ENCODE measurements at places on chromosomes 16 and 17.
A peak's percentile ranks its signal among the peaks of the same experiment; 100 is the strongest.

DNA sequence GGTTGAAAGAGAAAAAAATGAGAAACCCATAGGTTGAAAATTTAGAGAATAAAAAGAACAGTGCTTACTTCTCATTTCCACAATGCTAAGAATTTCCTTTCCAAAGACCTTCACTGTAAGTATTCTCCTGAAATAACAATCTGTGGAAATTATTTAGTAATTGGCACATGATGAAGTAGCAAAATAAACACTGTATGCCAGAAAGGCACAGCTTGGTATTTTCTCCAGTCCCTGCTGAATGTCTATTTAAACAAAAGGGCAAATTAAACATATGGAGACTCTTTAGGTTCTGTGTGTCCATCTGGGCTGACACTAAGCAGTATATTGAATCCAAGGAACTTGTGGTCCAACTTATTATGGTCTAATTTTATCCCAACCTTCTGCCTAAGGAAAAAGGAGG lies 46.1 kb downstream of the CHCT1 start:
- peak; percentile 43 for DNase-seq

DNA sequence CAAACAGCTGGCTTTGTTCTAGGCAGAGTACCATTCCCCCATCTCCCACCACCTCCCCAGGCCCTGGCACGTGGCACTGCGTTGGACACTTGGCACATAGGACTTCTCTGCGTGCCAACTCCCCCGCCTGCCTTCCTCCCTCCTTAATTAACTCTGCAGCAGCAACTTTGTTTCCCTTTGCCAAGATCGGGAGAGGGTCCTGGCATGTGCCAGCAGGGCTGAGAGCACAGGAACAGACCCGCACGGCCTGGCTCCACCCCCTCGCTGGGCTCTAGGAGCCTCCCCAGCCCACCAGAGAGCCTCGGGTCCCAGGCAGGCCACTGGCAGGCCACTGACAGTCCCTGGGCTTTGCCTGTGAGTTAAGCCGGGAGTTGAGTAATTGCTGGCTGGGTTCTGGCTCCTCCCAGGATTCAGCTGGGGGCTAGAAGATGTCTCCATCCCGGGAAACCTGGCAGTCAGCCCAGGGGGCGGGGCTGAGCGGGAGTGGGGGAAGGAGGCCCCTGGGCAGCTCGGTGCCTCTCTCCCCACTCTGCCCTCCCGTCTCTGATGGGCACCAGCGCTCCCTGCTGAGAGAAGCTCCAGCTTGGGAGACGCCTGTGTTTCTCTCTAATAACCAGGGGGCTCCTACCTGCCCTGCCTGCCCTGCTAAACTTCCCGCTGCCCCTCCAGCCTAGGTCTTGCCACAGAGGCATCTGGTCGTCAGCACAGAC lies 224.0 kb upstream of the TNRC6C start:
- peak; percentile 16 for DNase-seq

DNA sequence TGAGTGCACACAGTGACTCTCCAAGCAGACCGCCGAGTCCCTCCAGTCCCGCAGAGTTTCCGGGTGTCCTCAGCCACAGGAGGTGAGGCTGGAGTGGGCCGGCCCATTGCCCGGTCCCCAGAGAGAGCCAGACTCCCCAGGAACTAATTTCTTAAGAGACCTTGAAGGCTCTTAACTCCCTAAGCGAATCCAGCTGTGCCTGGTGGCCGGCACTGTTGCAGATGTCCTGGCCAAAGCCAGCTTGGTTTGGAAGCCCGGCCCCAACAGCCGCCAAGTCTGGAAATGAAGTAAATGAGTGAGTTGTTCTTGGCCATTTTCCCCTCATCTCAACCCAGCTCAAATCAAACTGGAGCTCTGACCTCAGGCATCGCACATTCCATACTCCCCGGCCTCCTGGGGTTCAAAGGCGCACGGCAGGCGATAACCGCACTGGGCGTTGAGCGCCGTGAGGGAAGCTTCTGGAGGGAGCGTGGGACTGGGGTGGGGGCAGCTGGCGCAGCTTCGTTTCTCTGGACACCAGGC lies 42.0 kb downstream of the CMIP start:
- DNase-seq, result peak; percentile 28

GRCh38 chr16:86374603-86375130 lies 135.7 kb upstream of the FOXF1 start:
- DNase-seq, result no peak

DNA sequence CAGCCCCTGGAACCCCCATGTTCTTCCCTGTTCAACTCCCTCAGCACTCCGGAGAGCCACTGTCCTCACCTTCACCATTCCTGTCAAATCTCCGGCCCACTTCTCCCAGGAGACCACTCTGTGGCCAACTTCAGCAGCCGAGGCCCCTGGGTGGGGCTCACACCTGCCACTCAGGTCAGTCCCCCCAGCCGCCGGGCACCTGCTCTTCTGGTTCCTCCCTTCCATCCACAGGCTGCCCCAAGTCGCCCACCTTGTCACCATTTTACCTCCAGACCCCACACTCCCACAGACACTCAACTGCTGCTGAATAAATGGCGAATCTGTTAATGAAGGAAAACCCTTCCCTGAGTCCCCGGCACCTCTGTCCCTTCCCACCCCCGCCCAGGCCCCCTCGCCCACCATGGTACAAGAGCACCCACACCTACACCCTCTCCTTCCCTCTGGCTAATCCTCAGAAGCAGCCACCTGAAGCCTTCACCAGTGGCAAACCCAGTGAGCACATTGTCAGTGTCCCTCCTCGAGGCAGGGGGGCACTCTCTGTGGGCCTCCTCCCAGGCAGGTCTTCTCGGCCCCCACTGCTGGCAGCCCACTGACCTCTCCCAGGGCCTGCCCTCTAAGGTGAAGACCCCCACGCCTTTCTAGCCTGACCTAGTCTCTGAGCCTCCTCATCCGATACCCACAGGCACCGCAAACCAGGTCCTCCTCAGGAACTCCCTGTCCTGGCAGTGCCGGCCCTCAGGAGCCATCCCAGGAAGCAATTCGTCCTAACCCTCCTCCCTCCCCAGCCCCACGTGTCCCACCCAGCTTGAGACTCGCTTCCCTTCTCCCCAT lies 8.2 kb downstream of the CANT1 start:
- no peak for DNase-seq

- DNase-seq, result no peak
Observed at GRCh38 chr17:6491071-6491700, 46.9 kb downstream of the PIMREG start.

DNA sequence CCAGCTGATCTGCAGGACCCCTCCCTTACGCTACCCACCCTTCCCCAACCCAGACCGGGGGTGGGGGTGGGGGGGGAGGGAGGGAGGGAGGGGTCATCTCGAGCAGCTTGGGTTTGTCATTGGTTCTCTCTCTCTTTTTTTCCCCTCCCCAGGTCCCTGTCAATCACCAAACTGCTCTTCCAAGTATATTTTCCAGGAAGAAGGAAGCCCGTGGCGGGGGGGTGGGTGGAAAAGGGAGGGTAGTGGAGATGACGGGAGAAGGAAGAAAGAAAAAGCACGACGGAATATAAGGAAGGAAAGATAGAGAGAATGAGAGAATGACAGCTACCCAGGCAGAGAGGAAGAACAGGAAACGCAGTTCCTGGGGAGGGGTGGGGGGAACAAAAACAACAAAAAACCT lies 17.9 kb downstream of the SALL1 start:
- DNase-seq, result no peak

- DNase-seq, result no peak
Observed at GRCh38 chr16:11200592-11200991, 55.4 kb downstream of the SOCS1 start.

DNA sequence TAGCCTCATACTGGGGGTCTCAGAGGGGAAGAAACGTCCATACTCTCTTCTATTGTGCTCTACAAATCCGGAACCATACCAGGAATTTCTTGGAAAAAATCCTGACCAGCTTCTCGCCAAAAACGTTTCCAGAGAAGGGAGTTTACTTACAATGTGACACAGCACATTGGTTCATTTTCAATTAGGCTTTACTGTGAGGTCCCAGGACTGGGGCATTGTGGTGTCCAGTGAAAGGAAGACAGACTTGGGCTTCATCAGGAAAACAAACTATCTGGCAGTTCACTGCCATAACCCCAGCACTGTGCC lies 14.7 kb downstream of the MPP2 start:
- DNase-seq, result no peak

DNA sequence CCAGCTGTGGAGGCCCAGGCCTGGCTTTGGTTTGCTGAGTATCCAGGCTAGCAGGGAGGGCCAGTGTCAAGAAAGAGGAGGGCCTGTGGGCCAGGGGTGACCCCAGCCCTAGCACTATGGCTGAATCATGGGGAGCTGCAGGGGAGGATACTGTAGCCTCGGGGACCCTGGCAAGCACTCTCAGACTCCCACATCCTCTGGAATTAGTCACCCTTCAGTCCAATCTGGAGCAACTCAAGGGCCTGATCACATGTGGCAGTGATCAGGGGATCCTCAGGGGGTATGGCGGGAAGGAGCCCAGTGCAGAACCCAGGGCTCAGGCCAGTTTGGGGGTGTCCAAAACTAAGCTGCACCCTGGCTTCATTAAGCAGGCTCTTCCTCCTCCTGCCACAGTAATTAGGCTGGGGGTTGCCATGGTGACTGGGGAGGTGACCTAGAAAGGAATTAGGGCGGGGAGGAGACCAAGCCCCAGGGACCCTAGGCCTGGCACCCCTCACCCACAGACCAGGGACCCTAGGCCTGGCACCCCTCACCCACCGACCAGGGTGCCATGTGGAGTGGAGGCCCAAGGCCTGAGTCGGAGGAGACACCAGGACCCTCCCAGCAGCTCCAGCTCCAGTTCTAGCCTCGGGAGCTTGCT lies 5.8 kb downstream of the NLGN2 start:
- peak; percentile 62 for DNase-seq

Measured in IMR-90 (cell line).